ENCODE measurements at places on chromosomes 16 and 17. TPM values are rescaled to one million over a fixed set of nuclear protein-coding genes. Genes with fewer than 3 reads are reported as not detected.
A peak's percentile ranks its signal among the peaks of the same experiment; 100 is the strongest.

Gene CCDC144A
- total RNA-seq: 21.2 TPM

Gene OTOP3
- total RNA-seq: not detected

Gene SLC5A10
- not detected for total RNA-seq

Gene SLX4
- 3.9 TPM for total RNA-seq

Gene CIAO2B
- total RNA-seq: 71.7 TPM

Gene NPB
- total RNA-seq: 1.8 TPM

Gene APOBR
- 0.99 TPM for total RNA-seq

Gene GABARAPL2
- 136 TPM for total RNA-seq

Gene FUS
- total RNA-seq: 60.9 TPM

Gene EME2
- total RNA-seq: 9.3 TPM

Gene CD300LG
- 3.3 TPM for total RNA-seq

Gene NTN1
- total RNA-seq: 17.2 TPM

Gene ZSCAN10
- not detected for total RNA-seq

- no peak for DNase-seq
These were observed 25.0 kb upstream of the SYT17 start for GRCh38 chr16:19142939-19143598.

- DNase-seq: no peak
These were observed 591 bp downstream of the PSMD7 start for GRCh38 chr16:74297145-74297665.

DNA sequence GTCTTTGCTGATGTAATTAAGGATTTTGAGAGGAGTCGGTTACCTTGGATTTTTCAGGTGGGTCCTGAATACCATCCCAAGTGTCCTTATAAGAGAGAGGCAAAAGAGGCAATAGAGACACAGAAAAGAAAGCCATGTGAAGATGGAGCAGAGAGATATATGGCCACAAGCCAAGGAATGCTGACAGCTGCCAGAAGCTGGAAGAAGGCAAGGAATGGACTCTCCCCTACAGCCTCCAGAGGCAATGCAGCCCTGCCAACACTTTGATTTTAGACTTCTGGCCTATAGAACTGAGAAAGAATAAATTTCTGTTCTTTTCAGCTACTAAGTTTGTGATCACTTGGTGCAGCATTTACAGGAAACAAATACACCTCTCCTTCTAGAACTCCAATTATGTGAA is 8.2 kb upstream of the RNFT1 start:
- no peak for DNase-seq

- DNase-seq: no peak
These were observed 6.2 kb upstream of the HEXIM2 start for GRCh38 chr17:45155483-45155882.

GRCh38 chr16:18846416-18846815 is 45.1 kb upstream of the ARL6IP1 start:
- DNase-seq: no peak

DNA sequence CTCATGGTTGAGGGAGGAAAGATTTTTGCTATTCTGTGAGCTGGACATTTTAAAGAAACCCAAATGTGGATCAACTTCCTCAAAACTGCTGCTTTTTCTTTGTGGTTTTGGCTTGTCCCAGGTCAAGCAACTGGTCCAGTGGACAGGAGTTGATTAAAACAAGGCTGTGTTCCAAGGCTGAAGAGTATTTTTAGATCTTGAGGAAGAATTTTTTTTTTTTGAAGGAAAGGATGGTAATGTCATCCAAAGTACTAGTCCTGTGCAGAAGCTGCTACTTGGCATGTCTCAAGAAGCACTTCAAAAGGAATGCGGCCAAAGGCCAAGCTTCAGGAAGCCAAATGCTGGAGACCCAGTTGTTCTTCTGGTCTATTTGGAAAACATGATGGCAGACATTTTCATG is 8.0 kb upstream of the MYH2 start:
- DNase-seq: no peak

GRCh38 chr16:31877876-31878642 is 4.5 kb downstream of the ZNF267 start:
- no peak for DNase-seq

DNA sequence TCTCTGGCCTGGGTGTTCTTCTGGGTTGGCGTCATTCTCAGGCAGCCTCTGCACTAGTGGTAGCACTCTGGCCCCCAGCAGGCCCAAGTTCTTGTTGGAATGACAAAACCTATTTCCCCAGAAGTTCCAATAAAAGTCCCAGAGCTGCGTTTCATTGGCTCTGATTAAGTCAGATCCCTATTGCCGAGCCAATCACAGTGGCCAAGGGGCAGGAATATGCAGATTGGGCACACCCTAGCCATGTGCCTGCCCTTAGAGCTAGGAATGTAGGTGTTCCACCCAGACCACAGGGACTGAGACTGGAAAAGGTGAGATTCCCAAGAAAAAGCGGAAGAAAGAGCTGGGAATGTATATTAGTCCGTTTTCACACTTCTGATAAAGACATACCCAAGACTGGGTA is 44.9 kb upstream of the POLR3E start:
- no peak for DNase-seq

- DNase-seq: no peak
These were observed 44.2 kb upstream of the ERCC4 start for GRCh38 chr16:13875614-13876284.

DNA sequence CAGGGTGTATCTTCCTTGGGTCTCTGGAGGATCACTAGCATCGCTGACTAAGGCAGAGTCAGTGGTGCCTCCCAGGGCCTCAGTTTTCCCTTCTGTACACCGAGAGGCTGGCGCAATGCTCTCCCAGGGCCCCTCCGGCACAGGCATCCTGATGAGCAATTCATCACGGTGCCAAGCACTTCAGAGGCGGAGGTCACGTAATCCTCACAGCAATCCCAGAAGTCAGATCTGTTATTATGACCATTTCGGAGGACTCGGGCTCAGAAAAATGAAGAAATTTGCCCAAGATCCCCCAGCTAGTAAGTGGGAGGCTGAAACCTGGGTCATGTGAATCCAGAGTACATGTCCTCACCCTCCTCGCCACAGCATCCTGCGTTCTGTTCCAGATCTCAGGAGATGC is 46.5 kb downstream of the AIPL1 start:
- DNase-seq: no peak

- peak; percentile 84 for DNase-seq
These were observed 6.8 kb downstream of the AXIN2 start for GRCh38 chr17:65554553-65555223.

DNA sequence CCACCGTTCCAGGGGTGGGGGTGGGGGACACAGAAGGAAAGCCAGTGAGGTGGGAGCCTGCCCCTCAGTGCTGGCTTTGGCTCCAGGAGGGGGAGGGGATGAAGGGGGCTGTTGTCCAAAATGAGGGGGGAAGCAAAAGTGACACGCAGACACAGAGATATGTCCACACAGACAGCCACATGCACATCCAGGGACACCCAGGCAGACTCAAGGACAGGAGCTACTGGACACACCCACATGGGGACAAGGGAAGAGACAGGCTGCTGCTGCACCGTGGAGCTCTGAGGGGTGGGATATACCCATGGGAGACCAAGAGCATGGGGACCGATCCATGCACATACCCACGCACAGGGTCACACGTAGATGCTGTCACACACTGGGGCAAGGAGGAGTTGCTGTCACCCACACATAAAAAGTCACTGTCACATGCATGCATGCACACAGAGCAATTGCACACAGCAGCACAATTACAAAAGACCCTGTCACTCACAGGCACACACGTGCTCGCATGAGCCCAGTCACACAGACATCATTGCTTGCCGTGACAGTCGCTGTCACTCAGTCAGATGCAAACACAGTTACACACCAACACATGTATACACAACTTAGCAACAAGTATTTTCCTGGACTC is 1.3 kb downstream of the THRA start:
- DNase-seq: no peak

GRCh38 chr17:81334391-81334901 is 39.3 kb upstream of the SLC38A10 start:
- DNase-seq: no peak

DNA sequence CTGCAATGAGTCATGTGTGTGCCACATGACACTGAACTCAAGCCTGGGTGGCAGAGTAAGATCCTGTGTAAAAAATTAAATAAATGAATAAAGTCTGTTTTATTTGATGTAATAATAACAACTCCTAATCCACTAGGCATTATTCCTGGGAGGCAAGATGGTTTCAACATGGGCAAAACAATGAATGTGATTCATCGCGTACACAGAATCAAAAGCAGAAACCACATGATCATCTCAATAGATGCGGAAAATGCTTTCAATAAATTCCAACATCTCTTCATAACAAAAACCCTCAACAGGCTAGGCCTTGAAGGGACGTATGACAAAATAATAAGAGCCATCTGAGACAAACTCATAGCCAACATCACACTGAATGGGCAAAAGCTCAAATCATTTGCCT is 195.4 kb downstream of the CDH11 start:
- DNase-seq: no peak
